ENCODE measurements at places on chromosomes 5 and 9.

DNA sequence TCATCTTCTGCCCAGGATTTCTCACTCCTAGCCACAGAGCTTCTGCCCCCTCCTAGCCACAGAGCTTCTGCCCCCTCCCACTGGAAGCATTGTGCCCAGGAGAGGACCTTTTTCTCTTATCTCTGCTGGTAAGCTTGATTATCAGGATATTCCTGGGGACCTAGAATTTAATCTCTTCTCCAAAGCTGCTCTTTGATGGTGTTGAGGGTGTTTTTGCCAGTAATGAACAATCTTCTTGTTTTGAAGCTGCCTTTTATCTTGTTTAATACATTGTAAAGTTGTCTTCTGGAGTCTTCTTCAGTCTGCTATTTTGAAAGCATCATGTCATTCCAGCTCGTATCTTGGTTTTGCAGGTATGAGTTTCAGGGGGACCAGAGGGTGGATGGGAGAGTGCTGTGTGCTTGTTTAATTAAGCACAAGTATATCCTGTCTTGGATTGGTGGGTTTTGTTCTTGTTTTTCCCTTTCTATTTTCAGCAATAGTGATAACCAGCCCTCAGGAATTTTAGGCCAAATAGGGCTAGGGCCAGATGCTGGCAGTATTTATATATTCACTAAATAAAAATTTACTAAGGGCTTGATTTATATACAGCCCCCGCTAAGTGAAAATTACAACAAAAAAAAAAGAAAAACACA is 214.0 kb upstream of the DMRT1 start:
- no peak for DNase-seq

DNA sequence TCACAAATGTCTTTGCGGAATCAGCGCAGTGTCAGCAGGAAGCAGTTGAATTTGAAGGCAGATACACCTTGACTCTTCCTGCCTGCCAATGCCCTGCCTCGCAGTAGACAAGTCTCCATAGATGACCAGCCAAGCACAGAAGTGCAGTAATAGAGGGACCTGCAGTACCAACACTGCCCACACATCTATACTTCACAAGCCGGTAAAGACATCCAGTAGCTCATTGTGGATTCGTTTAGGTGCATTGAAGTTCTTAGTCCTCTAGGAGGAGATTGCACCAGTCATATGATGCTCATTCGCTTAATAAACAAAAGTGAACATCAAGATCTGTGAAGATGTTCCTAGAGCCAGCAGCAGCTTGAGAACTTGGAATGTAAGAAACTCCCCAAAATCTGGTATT is 7.1 kb upstream of the IFNA2 start:
- DNase-seq: no peak

DNA sequence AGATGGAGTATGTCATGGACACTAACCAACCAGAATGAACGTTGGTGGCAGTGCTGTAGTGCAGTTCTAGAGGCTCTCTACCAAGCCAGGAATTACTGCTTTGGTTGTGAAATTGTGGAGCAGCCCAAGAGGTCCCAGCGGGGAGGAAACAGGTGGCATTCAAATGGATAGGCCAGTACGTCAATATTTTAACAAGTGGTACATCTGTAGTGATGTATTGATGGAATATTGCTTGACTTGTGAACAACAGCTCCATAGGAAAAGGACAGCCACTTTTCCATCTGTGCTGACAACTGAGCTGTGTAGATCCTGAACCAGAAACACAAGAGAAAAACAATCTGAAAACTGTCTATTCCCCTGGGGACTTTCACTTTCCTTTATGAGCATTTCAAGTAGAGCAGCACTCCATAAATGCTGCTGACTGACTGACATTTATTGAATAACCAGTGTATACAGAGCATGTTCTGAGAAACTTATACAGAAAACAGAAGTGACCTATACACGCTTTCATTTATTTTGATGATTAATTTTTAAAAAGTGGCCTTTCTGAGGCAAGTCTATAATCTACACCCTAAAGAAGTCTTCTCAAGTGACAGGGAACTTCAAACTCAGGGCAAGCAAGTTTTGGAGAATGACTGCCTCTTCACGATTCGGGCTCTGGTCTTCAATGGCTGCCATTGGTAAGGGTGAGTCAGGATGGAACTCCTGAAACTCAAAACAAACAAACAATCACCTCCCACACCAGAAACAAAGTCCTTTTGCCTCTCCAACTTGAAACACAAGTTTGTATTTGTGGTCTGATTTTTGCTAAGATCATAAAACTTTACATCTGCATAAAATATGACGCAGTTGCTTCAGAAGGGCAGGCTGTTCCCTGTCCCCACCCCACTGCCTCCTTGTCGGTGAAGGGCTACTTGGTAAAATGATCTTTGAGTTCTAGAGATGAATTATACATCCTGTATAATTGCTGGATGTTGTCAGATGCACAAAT is 362.4 kb downstream of the NDUFS4 start:
- no peak for DNase-seq

- DNase-seq: peak; percentile 59
Observed at GRCh38 chr9:132182314-132183091, 20.6 kb downstream of the NTNG2 start.

DNA sequence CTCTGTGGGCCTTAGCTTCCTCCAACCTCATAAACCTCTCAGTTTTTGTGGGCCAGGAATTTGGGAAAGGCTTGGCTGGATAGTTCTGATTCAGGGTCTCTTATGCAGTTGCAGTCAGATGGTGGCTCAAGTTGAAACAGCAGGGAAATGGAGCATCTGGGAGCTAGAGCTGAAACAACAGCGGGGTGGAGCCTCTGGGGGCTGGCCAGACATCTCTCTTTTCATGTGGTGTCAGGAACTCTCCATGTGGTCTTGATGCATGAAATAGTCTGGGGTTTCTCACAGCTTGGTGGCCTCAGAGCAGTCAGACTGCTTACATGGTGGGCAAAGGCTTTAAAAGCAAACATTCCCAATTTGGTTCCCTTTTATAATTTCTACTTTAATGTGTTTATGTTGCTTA is 13.5 kb downstream of the ZNF346 start:
- DNase-seq: no peak

DNA sequence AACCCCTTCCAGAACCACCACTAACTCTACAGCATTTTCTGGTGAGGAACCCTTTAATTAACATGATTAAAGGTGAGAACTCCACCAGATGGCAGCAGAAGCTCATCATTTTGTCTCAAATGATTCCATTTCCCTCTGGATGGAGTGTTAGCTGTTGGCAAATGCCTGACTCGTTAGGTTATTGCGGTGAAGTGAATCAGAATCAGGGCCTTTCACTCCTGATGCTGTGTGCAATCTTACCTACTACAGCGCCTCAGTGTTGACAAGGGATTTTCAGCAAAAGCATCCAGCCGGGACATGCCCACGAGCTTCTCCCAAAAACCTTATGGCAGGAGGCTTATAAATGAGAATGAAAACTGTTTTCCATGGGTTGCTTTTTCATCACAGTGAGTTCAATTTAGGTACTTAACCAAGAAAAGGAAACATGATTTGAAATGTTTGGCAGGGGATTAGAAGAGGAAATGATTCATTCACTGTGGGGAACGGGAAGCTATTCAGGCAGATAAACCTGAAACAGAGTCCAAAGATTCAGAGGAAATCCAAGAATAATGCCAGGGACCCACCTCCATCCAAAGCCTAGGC is 48.0 kb upstream of the CAST start:
- DNase-seq: peak; percentile 47

GRCh38 chr9:106481013-106481609 is 381.9 kb upstream of the ZNF462 start:
- DNase-seq: no peak

DNA sequence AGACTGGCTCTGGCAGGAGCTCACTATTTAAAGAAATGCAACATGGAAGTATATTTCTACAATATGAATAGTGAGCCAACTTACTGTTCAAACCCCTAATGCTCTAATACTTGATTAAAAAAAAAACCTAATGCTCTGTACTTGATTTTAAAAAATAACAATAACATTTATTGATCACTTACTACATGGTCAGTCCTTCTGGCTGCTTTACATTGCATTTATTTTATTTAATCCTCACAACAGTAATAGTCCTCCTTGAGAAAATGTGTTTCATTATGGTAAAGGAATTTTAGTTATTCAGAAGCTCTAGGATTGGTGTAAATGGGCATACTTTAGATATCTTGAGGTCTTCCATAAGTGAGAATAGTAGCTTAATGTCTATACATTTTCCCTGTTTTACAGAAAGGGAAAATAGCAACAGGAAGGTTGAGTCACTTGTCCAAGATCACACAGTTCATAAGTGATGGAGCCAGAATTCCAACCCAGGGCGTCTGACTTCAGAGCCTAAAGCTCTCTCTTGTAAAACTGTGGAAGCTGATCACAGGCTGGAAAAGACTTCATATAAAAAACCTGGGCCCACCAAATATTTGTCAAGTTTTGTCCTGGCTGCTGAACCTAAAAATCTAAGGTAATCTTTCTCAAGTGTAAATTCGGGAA is 1.0 kb downstream of the STARD4 start:
- DNase-seq: no peak

DNA sequence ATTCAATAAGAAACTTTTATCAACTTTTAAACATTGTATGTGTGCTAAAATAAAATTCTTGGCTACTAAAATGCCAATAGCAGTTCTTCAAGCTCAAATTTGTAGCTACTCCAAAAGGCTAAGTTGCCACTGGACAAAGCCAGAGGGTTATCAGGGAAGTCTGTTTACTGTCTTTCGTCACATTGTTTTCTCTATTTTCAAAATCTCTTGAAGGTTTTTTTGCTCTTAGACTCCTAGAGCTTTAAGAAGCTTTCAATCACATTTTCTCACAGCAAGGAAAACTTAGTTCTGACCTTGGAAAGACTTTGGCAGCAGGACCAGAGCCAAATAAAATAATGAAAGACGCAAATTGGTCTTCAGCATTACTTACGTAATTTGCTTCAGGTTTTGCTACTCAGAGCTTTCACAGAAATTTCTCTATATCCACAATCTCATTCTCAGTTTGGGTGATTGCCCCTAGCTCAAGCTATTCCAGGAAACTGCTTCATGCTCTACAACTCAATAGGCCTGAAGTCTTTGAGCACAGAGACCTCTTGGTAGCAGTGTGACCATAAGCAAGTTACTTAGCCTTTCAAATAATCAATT is 257.7 kb downstream of the GABRG2 start:
- DNase-seq: no peak

GRCh38 chr9:127185181-127185580 is 62.7 kb upstream of the ANGPTL2 start:
- peak; percentile 14 for DNase-seq

GRCh38 chr9:126516936-126517832 is 96.5 kb upstream of the LMX1B start:
- peak; percentile 77 for DNase-seq

DNA sequence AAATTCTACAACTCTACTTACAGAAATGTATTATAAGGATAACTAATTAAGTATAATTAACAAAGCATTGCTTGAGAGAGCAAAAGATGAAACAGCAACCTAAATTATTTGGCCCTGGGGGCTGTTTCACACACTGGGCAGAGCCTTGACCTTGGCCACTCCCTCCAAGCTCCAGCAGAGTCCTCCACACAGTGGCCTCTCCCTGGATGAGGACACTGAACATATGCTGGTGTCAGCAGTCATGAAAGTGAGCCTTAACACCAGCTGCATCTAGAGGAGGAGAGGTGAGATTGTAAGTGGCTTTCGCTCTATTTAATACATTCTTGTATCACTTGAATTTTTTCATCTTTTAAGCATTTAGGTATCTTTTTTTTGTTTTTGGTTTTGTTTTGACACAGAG is 23.3 kb upstream of the ZDHHC12 start:
- DNase-seq: peak; percentile 17

DNA sequence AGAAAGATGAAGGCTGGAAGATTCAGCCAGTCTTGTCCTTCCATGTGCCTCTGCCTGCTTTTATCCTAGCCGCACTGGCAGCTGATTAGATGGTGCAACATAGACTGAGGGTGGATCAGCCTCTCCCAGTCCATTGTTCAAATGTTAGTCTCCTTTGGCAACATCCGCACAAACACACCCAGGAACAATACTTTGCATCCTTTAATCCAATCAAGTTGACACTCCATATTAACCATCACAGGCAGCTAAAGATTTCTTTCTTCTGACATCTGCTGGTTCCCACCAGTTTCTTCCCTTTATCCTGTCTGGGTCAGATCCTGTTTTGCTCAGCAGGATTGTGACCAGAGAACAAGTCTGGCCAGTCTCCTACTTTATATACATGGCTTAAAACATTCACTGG is 276.5 kb upstream of the TYRP1 start:
- DNase-seq: no peak

- DNase-seq: peak; percentile 58
Observed at GRCh38 chr5:179406031-179406961, 61.0 kb upstream of the ADAMTS2 start.

- no peak for DNase-seq
Observed at GRCh38 chr5:82728926-82729702, 348.1 kb downstream of the TMEM167A start.

DNA sequence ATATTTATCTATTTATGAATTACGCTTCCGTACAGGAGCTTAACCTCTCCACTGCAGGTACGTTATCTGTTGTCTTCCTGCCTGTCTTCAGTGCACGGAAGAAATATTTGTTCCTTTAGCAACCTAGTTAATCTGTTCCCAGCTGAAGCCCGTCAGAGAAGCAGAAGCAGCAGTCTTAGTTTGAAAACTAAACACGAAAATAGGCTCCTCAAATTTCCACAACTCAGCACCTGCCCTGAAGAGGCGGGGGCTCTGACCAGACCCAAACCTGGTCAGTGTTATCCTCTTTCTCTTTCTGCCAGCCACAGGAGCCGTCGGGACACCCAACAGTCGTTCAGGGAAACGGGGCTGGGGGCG is 462 bp downstream of the NUDCD2 start:
- DNase-seq: no peak

- DNase-seq: peak; percentile 63
Observed at GRCh38 chr5:142697356-142698255, 11.7 kb upstream of the FGF1 start.

- DNase-seq: no peak
Observed at GRCh38 chr9:83299571-83299970, 236.6 kb upstream of the RASEF start.

All from left hindlimb (tissue), 1 donor.